ENCODE measurements at places on chromosomes 11 and 22. TPM values are rescaled to one million over a fixed set of nuclear protein-coding genes. Genes with fewer than 3 reads are reported as not detected.

DNA sequence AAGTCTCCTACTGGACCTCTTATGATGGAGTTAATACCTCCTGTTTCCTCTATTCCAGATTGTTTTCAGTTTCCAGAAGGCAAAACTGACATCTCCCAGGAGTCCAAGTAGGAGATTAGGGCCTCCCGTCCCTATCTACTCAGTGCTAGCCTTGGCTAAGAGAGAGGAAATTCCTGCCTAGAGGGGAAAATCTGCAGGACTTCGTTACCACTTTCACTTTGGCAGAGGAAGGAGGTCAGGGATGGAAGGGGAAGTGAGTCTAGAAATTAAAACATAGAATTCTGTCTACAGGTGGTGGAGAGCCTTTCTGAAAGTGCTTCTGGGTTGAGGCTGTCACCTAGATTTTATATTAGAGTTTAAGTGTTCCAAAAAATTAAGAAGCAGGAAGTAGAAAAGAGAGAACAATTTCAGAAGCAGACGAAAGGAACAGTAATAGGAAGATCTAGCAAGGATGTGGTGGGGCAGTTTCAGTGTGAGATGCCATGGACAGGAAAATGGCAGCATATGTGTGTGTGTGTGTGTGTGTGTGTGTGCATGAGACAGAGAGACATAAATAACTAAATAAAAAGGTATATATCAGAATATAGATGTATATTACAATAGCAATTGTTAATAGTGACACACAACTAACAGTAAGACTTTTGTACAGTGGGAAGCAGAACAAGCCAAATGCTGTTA lies 2.4 kb upstream of the TRIM68 start:
- H3K4me3 ChIP-seq, result peak overlapping the region; percentile 28
- no peak for DNase-seq
- no peaks in the 10 kb centered on the region for H3K36me3 ChIP-seq
- no peak overlapping the region for H3K27ac ChIP-seq

DNA sequence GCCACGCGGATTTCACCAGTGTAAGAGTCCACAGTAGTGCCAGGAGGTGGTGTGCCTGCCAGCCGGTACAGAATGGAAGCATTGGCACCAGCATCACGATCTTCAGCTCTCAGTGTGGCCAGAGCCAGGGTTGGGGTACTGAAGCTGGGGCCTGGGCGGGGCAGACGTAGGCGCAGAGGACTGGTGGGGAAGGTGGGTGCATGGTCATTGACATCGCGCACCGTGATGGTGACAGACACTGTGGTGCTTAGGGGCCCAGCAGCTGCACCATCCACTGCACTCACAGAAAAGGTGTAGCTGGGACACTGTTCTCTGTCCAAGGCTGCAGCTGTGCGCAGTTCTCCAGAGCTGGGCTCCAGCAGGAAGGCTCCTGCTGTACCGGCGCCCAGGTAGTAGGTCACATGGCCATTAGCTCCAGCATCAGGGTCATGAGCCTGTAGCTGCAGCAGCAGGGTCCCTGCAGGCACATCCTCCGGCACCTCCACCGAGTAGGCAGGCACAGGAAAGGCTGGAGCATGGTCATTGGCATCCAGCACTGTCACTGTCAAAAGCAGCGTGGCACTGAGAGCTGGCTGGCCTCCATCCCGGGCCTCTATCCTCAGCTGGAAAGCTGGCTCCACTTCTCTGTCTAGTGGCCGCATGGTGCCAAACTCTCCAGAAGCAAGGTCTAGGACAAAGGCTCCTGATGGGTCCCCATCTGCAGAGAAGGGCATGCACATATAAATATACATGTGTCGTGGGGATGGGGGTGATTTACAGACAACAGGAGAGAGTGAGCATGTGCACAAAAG lies 7.9 kb upstream of the TPP1 start:
- H3K27me3 ChIP-seq, result no peaks in the 10 kb centered on the region
- H3K36me3 ChIP-seq, result no peaks in the 10 kb centered on the region
- no peak overlapping the region for H3K27ac ChIP-seq
- H3K4me3 ChIP-seq, result no peak overlapping the region
- peaks cover 9% of the 10 kb centered on the region for H3K4me1 ChIP-seq
- no peak for DNase-seq

- no peaks in the 10 kb centered on the region for H3K36me3 ChIP-seq
- no peak for DNase-seq
- H3K4me3 ChIP-seq, result no peak overlapping the region
- H3K27ac ChIP-seq, result no peak overlapping the region
- H3K27me3 ChIP-seq, result no peaks in the 10 kb centered on the region
- no peaks in the 10 kb centered on the region for H3K4me1 ChIP-seq
These were observed 503.8 kb downstream of the BRD1 start for GRCh38 chr22:49323751-49324415.

DNA sequence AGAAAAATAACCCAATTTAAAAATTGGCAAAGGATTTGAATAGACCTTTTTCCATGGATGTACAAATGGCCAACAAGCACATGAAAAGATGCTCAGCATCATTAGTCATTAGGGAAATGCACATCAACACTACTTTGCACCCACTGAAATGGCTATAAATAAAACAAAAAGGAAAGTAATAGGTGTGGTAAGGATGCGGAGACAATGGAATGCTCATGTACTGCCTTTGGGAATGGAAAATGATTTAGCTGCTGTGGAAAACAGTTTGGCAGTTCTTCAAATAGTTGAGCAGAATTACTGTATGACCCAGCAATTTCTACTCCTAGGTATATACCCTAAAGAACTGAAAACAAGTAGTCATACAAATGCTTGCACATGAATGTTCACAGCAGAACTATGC lies 37.4 kb downstream of the LARGE2 start:
- no peaks in the 10 kb centered on the region for H3K4me1 ChIP-seq
- no peak for DNase-seq
- H3K4me3 ChIP-seq, result no peak overlapping the region
- H3K36me3 ChIP-seq, result peaks cover 2% of the 10 kb centered on the region
- H3K27me3 ChIP-seq, result no peaks in the 10 kb centered on the region

GRCh38 chr11:114172055-114172861 lies 112.7 kb downstream of the ZBTB16 start:
- no peaks in the 10 kb centered on the region for H3K27me3 ChIP-seq
- no peak overlapping the region for H3K4me3 ChIP-seq
- no peaks in the 10 kb centered on the region for H3K4me1 ChIP-seq
- no peak overlapping the region for H3K27ac ChIP-seq

- peak overlapping the region; percentile 69 for H3K4me3 ChIP-seq
- DNase-seq, result no peak
- H3K27ac ChIP-seq, result peak overlapping the region; percentile 97
- H3K27me3 ChIP-seq, result no peaks in the 10 kb centered on the region
- peaks cover 26% of the 10 kb centered on the region for H3K4me1 ChIP-seq
These were observed 2.7 kb downstream of the POU2AF1 start for GRCh38 chr11:111376181-111376871.

- H3K36me3 ChIP-seq, result peaks cover 5% of the 10 kb centered on the region
- peak overlapping the region; percentile 87 for H3K27ac ChIP-seq
- DNase-seq, result no peak
- peak overlapping the region; percentile 81 for H3K4me3 ChIP-seq
- H3K27me3 ChIP-seq, result no peaks in the 10 kb centered on the region
These were observed 2.4 kb downstream of the FADS1 start for GRCh38 chr11:61814247-61814957.

- H3K36me3 ChIP-seq, result no peaks in the 10 kb centered on the region
- no peak overlapping the region for H3K27ac ChIP-seq
- DNase-seq, result no peak
- no peaks in the 10 kb centered on the region for H3K4me1 ChIP-seq
These were observed 5.4 kb downstream of the LMO1 start for GRCh38 chr11:8258289-8258688.

DNA sequence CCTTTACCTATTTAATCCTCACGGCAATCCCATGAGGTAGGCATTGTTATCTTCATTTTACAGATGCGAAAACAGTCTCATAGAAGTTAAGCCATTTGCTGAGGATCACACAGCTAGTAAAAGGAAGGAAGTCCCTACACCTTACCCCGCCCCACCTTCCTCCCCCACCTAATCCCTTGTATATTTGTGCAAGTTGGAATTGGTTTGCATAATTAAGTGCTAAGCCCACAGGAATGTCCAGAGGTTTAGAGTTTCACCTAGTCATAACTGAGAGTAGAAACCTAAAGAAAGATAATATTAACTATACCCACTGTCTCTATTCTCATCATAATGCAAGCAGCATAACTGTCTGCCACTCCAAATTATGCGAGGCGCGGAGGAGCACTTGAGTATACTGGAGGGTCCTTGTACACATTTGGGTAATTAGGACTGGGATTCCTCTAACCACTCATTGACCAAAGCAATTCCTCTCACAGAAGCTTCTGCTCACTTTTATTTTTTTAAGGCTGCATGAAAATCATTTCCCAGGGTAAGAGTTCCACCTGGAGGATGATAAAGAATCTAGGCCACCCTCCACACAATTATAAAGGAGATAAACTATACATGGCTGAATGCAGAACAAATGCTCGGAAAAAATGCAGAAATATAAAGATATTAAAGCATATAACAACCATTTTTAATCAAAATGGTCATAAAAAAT lies 199.9 kb downstream of the FAM181B start:
- no peak for DNase-seq
- H3K27me3 ChIP-seq, result no peaks in the 10 kb centered on the region
- no peaks in the 10 kb centered on the region for H3K36me3 ChIP-seq
- H3K27ac ChIP-seq, result no peak overlapping the region

- no peaks in the 10 kb centered on the region for H3K36me3 ChIP-seq
- no peaks in the 10 kb centered on the region for H3K27me3 ChIP-seq
- DNase-seq, result no peak
- H3K4me3 ChIP-seq, result no peak overlapping the region
These were observed 5.9 kb upstream of the BATF2 start for GRCh38 chr11:65002706-65003105.

Gene DLG2
- 0.09 TPM for polyA plus RNA-seq

Gene MEI1
- 48.8 TPM for polyA plus RNA-seq

Gene GAL3ST3
- polyA plus RNA-seq, result not detected

Gene MB
- not detected for polyA plus RNA-seq

Gene GLYAT
- polyA plus RNA-seq, result not detected

Gene CXCR5
- 0.48 TPM for polyA plus RNA-seq

Gene MS4A6A
- polyA plus RNA-seq, result 0.75 TPM

All from GM12878 (cell line).